ENCODE measurements at places on chromosomes 2 and 18. TPM values are rescaled to one million over a fixed set of nuclear protein-coding genes. Genes with fewer than 3 reads are reported as not detected.

The FAM161A gene
- total RNA-seq = 9.9 TPM

The CIAO1 gene
- total RNA-seq = 78.6 TPM

The PUS10 gene
- total RNA-seq = 1.9 TPM

The REG1B gene
- not detected for total RNA-seq

The PDCL3 gene
- total RNA-seq = 39.7 TPM

The VWA3B gene
- total RNA-seq = 0.12 TPM

The APCDD1 gene
- total RNA-seq = 0.07 TPM
